Stomach (tissue), 19 donors: ENCODE measurements at places on chromosomes 5 and 9. TPM values are rescaled to one million over a fixed set of nuclear protein-coding genes. Genes with fewer than 3 reads are reported as not detected.
A peak's percentile ranks its signal among the peaks of the same experiment; 100 is the strongest.

- no peak overlapping the region for H3K27ac ChIP-seq
- H3K4me3 ChIP-seq = no peak overlapping the region
- H3K4me1 ChIP-seq = no peaks in the 10 kb centered on the region
- H3K27me3 ChIP-seq = no peaks in the 10 kb centered on the region
Measured at GRCh38 chr5:172071309-172071875, 65.0 kb upstream of the FBXW11 start.

DNA sequence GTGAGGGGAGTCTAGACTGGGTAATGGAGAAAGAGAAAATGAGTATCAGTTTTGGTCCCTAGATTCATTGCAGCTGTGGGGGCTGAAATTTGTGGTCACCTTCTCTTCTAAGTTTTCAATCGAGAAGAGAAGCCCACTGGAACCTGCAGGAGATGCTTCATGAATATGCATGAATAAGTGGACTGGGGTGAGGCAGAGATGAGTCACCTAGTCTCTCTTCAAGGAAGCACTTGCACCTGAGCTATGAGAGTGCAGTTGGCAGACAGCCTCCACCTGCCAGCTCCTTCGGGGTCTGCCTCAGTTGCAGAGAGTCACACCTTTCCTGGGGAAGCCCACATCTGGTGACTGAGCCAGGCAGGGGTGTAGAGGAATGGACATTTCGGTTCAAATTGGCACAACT lies 69.1 kb downstream of the ZNF366 start:
- H3K4me3 ChIP-seq = no peak overlapping the region
- no peak overlapping the region for H3K27ac ChIP-seq
- DNase-seq = no peak
- no peaks in the 10 kb centered on the region for H3K4me1 ChIP-seq
- H3K36me3 ChIP-seq = no peaks in the 10 kb centered on the region
- no peaks in the 10 kb centered on the region for H3K27me3 ChIP-seq

GRCh38 chr9:86464242-86464641 lies 110.0 kb upstream of the TUT7 start:
- H3K27ac ChIP-seq = no peak overlapping the region
- H3K36me3 ChIP-seq = no peaks in the 10 kb centered on the region
- no peaks in the 10 kb centered on the region for H3K27me3 ChIP-seq
- DNase-seq = no peak
- peaks cover 7% of the 10 kb centered on the region for H3K4me1 ChIP-seq

GRCh38 chr5:83662558-83662957 lies 58.1 kb downstream of the HAPLN1 start:
- no peaks in the 10 kb centered on the region for H3K36me3 ChIP-seq
- H3K4me3 ChIP-seq = no peak overlapping the region
- H3K27ac ChIP-seq = no peak overlapping the region
- no peaks in the 10 kb centered on the region for H3K27me3 ChIP-seq
- DNase-seq = no peak

GRCh38 chr5:766666-767431 lies 17.7 kb downstream of the ZDHHC11B start:
- H3K27ac ChIP-seq = no peak overlapping the region
- no peak for DNase-seq
- peaks cover 4% of the 10 kb centered on the region for H3K4me1 ChIP-seq
- H3K36me3 ChIP-seq = no peaks in the 10 kb centered on the region
- H3K4me3 ChIP-seq = no peak overlapping the region
- H3K27me3 ChIP-seq = no peaks in the 10 kb centered on the region

DNA sequence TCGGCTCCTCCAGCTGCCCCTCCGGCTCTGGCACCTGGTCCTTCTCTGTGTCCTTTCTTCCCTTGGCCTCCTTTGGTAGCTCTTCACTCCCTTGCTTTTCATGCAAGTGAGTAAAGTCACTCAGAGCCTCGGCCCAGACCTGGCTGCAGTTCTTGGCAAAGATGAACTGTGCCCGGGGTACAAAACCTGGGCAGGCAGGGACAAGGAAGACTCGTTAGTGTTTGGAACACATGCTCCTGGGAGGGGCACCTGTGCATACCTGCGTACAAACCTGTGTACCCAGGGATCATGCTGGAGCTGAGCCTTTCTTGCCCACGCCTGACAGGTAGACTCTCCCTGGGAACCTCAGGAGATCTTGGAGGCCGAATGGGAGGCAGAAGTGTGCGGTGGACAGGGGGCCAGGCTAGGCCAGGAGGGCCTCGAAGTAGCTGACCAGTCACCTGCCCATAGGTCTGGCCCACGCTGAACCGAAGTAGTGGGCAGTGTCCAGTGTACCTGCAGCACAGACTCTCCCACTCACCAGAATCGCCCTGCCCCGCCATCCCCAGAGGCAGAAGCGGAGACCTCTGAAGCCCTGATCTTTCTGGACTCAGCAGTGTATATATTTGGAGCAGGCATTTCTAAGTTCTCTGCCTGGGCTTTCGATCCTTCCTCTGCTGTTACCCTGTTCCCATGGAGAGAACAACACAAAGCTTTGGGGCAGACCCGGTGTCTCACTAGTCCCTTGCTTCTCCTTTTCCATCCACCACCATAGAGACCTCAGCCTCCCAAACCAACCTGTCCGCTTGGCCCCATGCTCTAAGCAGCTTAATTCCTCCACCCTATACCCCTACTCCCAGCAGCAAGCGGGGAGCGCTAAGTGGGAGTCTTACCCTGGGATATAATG lies 41.9 kb upstream of the TESK1 start:
- H3K27me3 ChIP-seq = no peaks in the 10 kb centered on the region
- H3K36me3 ChIP-seq = peaks cover 38% of the 10 kb centered on the region
- no peak for DNase-seq
- peak overlapping the region; percentile 44 for H3K27ac ChIP-seq
- H3K4me1 ChIP-seq = peaks cover 15% of the 10 kb centered on the region
- peak overlapping the region; percentile 27 for H3K4me3 ChIP-seq

DNA sequence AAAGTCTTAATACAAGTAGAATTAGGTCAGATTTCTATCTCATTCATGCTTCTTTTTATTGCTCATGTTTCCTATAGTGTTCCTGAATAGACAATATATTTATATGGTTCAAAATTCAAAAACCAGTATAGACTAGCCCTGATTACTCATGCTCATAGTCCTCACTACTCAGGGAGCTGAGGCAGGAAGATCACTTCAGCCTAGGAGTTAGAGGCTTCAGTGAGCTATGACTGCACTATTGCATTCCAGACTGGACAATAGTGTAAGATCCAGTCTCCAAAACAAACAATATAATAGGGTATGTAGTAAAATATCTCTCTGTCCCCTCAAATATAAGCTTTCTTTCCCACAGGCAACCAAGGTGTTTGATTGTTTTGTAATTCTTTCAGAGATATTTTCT lies 2.4 kb downstream of the ANKRD31 start:
- H3K4me3 ChIP-seq = no peak overlapping the region
- H3K4me1 ChIP-seq = peaks cover 5% of the 10 kb centered on the region
- DNase-seq = no peak
- no peak overlapping the region for H3K27ac ChIP-seq
- no peaks in the 10 kb centered on the region for H3K36me3 ChIP-seq

- DNase-seq = no peak
- no peaks in the 10 kb centered on the region for H3K27me3 ChIP-seq
- no peaks in the 10 kb centered on the region for H3K36me3 ChIP-seq
- H3K4me3 ChIP-seq = no peak overlapping the region
- no peaks in the 10 kb centered on the region for H3K4me1 ChIP-seq
Measured at GRCh38 chr5:144009116-144009515, 161.3 kb downstream of the YIPF5 start.

DNA sequence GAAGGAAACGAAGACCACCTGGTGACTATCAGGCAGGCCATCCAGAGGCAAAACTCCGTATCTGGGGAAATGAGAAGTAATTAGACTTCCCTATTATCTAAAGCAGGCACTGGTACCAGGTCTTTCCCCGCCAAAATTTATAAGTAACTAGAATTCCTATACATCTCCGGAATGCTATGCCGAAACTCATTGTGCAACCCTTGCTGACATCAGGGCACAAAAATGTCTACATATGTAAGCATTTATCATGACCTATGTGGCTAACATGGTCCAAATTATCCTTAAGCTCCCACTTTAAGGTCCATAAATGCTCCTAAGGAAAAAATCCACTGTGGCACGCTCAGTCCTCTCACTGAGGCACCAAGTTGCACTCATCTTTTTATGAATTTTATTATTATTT lies 17.8 kb downstream of the ACTL7B start:
- H3K4me3 ChIP-seq = no peak overlapping the region
- H3K36me3 ChIP-seq = no peaks in the 10 kb centered on the region
- no peaks in the 10 kb centered on the region for H3K27me3 ChIP-seq
- no peak for DNase-seq
- H3K4me1 ChIP-seq = no peaks in the 10 kb centered on the region

DNA sequence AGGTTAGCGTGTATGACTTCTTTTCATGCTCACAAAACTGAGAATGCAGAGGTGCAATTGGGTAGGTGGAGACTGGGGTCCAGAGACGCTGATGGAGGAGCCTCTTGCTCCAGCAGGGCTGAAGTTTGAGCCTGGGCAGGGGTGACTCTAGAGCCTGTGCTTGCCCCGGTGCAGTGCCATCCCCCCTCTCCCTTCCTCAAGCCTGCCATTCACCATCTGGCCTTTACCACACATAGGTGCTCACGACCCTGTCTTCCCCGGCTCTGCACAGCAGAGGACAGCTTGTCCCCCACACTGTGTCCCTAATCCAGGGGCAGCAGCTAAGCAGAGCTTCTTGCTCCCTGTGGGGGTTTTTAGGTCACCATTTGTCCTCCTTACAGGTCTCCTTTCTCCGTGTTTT lies 86.5 kb downstream of the DAP start:
- DNase-seq = no peak
- no peak overlapping the region for H3K4me3 ChIP-seq
- H3K27me3 ChIP-seq = no peaks in the 10 kb centered on the region
- H3K36me3 ChIP-seq = peaks cover 25% of the 10 kb centered on the region

The PCDHGB7 gene
- 3.6 TPM for total RNA-seq

DNA sequence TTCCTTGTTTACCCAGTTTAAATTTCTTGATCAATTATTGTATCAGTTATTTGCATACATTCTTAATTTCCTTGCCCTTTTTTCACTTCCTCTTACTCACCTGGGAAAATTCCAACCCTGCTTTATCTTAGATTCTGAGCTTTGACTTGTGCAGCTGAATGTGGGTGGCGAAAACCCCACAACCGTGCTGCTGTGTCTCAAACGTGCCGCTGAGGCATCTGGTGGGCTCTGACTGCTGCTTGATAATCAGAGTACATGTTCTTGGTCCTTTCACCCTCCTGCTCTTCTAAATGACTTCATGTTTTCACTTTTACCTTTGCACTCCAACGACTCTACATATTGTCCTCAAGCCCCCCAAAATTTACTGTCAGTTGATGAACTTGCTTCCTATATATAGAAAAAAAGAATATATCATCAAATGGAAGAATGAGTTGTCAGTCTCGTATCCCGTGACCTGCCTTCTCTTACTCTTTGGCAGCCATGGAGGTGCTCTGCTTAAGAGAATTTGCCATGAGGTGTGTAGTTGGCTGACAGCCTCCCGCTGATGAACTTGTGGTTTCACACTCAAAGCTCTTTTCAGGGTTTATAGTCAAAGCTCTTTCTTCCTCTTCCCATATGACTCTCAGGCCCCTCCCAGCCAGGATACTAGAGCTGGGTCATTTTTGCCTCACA lies 14.0 kb upstream of the JAK2 start:
- no peaks in the 10 kb centered on the region for H3K36me3 ChIP-seq
- H3K4me3 ChIP-seq = no peak overlapping the region
- peaks cover 18% of the 10 kb centered on the region for H3K4me1 ChIP-seq

The ANKRD34B gene
- total RNA-seq = not detected

GRCh38 chr5:169350016-169350415 lies 49.1 kb upstream of the SLIT3 start:
- no peaks in the 10 kb centered on the region for H3K27me3 ChIP-seq
- no peaks in the 10 kb centered on the region for H3K4me1 ChIP-seq
- no peak for DNase-seq
- no peak overlapping the region for H3K27ac ChIP-seq
- no peak overlapping the region for H3K4me3 ChIP-seq

DNA sequence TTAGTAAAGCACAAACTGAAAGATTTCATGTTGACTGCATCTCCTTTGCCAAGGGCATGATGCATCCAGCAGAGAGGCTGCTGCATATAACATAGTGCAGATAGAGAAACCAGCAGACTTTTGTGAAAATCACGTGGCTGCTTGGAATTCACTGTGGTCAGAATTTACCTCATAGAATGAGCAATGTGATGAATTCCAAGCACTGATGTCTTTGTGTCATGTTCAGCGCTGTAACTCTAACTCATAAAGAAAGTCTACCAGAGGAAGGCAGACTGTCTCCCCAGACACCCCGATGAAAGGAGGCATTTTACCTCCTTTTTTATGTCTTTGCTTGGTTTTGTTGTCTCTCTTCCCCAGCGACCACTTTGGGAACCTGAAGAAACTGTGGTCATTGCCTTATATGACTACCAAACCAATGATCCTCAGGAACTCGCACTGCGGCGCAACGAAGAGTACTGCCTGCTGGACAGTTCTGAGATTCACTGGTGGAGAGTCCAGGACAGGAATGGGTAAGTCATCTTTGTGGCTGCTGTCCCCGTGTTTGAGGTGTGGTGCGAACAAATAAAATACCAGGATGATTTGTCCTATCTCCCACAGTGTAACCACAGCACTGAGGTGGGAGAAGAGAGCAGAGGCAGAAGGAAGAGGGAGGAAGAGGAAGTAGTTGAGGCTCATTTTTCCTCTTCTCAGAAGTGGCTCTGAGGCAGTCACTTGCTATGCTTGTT lies 42.0 kb downstream of the ITK start:
- H3K27me3 ChIP-seq = no peaks in the 10 kb centered on the region
- DNase-seq = no peak
- no peaks in the 10 kb centered on the region for H3K36me3 ChIP-seq

DNA sequence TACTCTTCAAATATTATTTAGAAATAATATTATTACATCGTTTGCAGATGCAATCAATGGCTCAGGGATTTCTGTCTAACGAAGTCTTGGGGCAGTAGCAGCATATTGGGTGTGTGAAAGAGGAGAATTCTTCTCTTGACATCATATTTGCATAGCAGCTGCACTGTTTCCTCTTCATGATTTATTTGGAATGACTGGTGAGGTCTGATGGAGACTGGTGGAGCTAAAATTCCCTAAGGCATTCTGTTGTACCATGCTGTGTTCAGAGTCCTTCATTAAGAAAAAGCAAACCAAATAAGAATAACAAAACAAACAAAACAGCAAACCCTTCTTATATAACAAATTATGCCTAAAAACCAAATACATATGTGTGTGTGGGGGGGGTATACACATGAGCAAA lies 177.6 kb downstream of the DIRAS2 start:
- H3K27me3 ChIP-seq = no peaks in the 10 kb centered on the region
- H3K4me3 ChIP-seq = no peak overlapping the region
- H3K4me1 ChIP-seq = no peaks in the 10 kb centered on the region
- no peak overlapping the region for H3K27ac ChIP-seq

- no peak overlapping the region for H3K27ac ChIP-seq
- no peaks in the 10 kb centered on the region for H3K4me1 ChIP-seq
- no peak for DNase-seq
- H3K36me3 ChIP-seq = no peaks in the 10 kb centered on the region
- no peaks in the 10 kb centered on the region for H3K27me3 ChIP-seq
Measured at GRCh38 chr5:146633323-146633764, 117.4 kb upstream of the GPR151 start.

DNA sequence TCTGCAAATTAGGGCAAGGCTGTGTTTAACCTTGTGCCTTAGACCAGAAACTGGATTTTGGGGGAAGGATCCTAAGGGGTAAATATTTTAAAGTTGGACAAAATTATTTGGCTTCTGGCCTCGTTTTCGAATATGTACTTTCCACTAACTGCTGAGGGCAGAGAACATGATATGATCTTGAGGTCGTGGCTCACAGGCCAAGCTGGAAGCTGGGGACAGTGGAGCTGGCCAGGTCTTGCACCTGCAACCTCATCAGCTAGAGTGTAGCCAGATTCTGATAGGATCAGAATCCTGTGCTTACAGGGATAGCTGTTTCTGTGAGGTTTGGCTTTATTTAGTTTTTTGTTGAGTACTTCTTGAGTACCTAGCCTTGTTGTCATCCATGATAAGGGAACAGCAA lies 24.9 kb downstream of the MAN2A1 start:
- DNase-seq = no peak
- no peak overlapping the region for H3K27ac ChIP-seq
- H3K4me3 ChIP-seq = no peak overlapping the region
- peaks cover 29% of the 10 kb centered on the region for H3K36me3 ChIP-seq
